Stimulated activated CD4-positive, alpha-beta T cell treated with anti-CD3 and anti-CD28 coated beads, TNF-alpha, amount 100 ng/mL, for 24 hours (primary cell): ENCODE measurements at places on chromosomes 2 and 18.
A peak's percentile ranks its signal among the peaks of the same experiment; 100 is the strongest.

DNA sequence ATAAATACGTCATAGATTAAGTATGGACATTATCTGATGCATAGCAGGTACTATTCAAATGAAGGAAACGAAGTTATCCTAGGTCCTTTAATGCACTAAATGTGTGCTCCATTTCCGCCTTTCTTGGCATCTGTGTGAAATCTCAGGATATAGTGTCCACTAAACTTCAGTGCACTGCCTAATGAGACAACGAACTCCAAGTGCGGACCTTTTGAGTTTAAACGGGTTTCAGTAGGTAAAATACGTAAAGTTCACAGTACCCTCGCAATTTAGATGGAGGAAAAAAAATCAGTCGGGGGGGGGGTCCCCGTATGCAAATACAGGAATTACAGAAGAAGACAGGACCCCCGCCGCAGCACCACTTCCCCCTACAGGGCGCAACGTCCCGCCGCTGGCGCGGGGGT is 729 bp upstream of the REL start:
- DNase-seq: no peak

- no peak for DNase-seq
Measured at GRCh38 chr2:177024765-177025164, 187.8 kb upstream of the HNRNPA3 start.

- DNase-seq: no peak
Measured at GRCh38 chr2:149828520-149829210, 241.1 kb upstream of the MMADHC start.

- DNase-seq: no peak
Measured at GRCh38 chr2:216644842-216645635, 11.8 kb downstream of the IGFBP2 start.

- no peak for DNase-seq
Measured at GRCh38 chr18:56248610-56249235, 389.7 kb downstream of the TXNL1 start.

GRCh38 chr2:191038241-191038725 is 24.3 kb upstream of the STAT1 start:
- no peak for DNase-seq

- no peak for DNase-seq
Measured at GRCh38 chr2:146461068-146461467, 1383.8 kb upstream of the ACVR2A start.

DNA sequence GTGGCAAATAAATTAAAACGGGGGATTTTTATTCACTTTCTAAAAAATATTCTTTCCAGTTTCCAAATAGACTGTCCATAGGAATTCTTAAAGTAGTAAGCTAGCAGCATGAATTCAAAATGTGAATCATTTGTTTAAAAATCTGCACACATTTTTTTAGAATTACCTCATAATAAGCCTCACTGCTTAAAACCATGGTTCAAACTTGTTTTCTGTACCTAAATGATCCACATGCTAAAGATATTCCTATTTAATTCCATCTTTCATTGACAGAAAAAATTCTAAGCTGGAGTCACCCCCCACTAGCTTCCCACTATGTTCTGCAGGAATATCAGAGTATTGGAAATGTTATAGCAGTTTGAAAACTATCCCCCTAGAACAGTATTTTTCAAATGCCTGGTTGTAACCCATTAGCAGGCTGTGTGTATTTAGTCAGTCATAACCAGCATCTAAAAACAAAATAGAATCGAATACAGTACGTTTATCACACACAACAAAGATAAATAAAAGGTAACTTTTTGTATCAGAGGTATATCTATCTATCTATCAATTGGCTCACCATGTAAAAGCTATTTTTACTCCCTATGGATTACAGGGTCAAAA is 11.2 kb upstream of the IKZF2 start:
- DNase-seq: no peak

- DNase-seq: no peak
Measured at GRCh38 chr18:12468445-12468844, 60.7 kb downstream of the PRELID3A start.

DNA sequence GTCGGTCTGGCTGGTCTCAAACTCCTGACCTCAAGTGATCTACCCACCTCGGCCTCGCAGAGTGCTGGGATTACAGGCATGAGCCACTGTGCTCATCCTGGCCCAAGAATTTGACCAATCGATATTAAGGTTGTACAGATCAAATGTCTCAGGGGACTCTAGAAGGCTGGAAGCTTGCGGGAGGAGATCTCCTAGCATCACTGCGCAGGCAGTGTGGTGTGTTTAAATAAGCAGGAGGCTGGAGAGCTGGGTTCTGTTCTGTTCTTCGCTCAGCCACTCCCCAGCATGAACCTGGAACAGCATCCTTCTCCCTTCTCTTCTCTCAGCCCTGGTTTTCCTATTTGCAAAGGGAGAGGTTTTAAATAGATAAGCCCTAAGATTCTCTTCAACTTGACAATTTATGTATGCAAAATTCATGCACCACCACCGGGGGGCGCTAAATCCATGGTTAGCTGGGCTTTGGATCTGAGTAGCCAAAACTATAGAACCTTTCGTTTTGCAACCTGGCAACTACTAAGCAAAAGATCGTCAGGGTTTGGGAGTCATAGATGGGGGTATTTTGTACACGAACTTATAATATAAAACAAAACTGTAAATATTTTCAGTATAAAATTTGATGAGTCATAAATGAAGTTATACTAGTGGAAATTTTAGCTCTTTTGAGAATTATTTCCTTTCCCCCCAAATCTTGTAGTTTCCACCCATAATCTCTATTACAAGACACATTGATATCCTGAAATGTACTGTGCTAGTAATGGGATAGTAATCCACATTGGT is 60.6 kb downstream of the SLC16A14 start:
- DNase-seq: peak; percentile 81

DNA sequence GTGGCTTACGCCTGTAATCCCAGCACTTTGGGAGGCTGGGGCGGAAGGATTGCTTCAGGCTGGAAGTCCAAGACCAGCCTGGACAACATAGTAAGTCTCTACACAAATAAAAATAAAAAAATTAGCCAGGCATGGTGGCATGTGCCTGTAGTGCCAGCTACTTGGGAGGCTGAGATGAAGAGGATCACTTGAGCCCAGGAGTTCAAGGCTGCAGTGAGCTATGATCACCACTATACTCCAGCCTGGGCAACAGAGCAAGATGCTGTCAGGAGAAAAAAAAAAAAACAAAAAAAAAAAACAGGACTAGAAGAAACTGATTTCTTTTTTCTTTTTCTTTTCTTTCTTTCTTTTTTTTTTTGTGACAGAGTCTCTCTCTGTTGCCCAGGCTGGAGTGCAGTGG is 13.6 kb downstream of the SPDYA start:
- no peak for DNase-seq

DNA sequence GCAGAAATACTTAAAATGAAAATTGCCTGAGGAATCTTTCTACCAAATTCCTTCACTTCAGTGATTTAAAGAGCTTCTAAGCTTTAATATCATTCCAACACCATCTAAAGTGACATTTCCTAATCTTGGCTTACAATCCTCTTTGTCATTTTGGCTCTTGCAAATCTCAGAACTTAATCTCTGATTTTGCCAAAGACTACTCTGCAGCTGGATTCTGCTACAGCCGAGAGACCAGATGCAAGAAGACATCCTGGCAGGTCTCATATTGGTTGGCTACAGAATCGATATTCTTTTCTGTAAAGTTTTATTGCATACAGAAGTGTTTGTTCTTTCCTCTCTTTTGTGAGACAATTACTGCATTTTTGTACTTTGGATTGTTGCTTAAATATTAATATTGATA is 716.5 kb upstream of the LRATD1 start:
- DNase-seq: no peak

DNA sequence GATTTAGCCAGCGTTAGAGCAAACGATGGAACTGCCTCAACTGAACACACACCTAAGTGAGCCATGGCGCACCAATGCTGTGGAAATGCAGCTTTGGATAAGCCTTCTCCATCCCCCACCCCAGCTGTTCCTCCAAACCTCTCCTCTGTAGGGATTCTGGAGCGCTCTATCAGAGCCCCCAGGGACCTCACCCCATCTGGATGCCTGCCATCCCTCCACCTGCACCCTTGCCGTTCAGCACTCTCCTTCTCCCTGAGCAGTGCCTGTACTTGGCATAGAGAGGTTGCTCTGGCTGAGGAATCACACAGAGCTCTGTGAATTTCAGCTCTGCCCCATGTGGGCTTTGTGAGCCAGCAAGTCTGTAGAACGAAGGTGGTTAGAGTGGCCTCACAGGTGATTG is 42.8 kb upstream of the INHBB start:
- no peak for DNase-seq

- no peak for DNase-seq
Measured at GRCh38 chr2:12588986-12589385, 127.8 kb upstream of the TRIB2 start.

- DNase-seq: no peak
Measured at GRCh38 chr2:129240061-129240460, 739.4 kb upstream of the RAB6C start.

GRCh38 chr2:157061799-157062198 is 195.7 kb upstream of the GALNT5 start:
- no peak for DNase-seq

DNA sequence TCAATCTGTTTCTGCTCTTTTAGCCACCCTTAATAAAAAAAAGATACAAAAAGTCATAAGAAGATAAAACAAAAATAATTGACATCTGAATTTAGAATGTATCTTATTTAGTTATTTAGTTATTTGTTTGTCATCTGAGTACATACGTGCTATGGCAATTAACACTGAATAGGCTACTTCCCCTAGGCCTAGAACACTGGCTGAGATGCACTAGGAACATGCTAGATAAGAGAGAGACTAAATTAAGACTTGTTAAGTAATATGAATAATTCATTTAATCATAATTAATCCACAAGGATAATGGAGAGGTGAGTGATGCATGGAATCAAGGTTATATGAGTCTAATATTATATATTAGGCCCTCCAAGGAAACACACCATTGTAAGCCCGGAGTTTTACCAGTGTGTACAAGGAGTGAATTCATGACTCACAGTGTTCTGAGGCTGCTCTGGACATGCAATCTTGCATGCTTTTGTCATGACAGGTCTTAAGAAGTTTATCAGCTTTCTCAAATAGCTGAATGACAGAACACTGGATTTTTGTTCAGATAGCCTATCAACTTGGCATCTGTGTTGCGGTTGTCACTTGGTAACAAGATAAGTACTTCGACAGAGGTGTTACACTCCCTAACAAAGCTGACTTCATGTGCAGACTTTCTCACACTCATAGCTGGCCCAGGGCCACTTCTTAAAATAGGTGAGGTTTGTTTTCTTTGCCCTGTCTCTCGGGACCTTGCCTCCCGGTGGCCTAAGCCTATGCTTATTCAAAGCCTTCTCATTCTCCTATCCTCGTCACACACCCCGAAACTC is 5.0 kb upstream of the SERPINB2 start:
- no peak for DNase-seq

- DNase-seq: no peak
Measured at GRCh38 chr2:144215701-144216675, 303.9 kb downstream of the ZEB2 start.

GRCh38 chr2:26692279-26692896 is at the start of gene KCNK3:
Gene KCNK3, plus strand, starts transcription at chr2:26692722. Its CDS starts 154 bp downstream, at chr2:26692876.
- peak; percentile 9 for DNase-seq

DNA sequence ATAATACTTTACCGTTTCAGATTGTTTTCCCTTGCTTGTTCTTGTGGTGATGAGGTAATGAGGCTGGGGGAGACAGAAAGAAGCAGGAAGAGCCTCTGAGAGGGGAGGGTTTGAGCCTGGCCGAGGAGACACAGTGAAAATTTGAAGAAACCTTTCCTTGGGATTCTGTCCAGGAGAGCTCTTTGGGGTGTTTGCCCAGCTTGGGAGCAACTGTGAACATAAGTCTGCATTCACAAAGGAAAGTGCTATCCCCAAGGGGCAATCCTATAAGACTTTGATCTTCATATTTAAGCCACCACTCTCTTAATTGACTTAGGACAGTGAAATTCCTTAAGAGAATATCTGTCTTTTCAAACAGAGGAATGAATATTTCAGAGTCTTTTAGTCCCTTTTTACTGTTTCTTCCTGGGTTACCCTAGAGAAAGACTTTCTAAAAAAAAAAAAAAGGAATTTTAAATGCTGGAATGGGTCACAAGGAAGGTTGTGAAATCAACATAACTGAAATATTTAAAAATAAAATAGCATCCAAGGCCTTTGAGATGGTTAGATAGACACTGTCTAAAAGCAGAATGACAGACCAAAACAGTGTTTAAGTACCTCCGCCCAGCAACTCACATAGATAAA is 52.5 kb upstream of the STAM2 start:
- no peak for DNase-seq

DNA sequence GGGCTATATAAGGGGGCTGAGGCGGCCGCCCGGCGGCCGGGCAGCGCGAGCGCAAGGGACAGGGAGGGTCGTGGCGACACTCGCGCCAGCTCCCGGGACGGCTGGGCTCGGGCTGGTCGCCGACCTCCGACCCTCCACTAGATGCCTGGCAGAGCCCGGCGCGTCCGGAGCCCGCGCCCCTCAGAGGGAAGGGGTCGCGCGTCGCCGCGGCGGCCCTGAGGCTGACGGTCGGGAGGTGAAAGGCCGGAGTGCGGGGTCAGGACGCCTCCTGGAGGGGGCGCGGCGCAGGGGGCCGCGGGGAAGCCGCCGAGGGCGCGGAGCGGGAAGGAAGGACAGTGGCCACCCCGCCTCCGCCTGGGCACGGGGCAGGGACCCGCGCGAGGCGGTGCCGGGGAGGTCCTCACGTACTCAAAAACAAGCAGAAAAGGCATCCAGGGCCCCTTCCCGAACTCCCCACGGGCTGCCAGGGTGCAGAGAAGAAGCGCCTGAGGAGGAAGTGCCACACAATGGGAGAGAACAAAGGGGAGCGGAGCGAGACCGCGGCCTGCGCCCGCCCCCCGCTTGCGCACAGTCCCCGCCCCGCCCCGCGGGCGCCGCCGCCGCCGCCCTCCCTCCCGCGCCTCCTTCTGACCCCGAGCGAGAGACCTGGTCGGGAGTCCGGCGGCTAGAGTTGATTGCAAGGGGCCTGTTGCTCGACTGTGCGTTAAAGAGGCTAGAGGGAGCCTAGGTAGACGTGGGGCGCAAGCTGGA is 776 bp upstream of the KLF7 start:
- peak; percentile 51 for DNase-seq

- no peak for DNase-seq
Measured at GRCh38 chr2:20955277-20956026, 88.4 kb downstream of the APOB start.
